ENCODE measurements at places on chromosomes 5 and 9. TPM values are rescaled to one million over a fixed set of nuclear protein-coding genes. Genes with fewer than 3 reads are reported as not detected.

The SLC45A2 gene
- 0.09 TPM for total RNA-seq

The NPR3 gene
- total RNA-seq: 14.3 TPM

The TSLP gene
- 0.09 TPM for total RNA-seq

The MYO10 gene
- 16.6 TPM for total RNA-seq

Data from muscle of leg (tissue), 16 donors.